ENCODE measurements at places on chromosomes 7 and 10.

- DNase-seq: no peak
Observed at GRCh38 chr7:69906283-69906995, 308.2 kb downstream of the AUTS2 start.

DNA sequence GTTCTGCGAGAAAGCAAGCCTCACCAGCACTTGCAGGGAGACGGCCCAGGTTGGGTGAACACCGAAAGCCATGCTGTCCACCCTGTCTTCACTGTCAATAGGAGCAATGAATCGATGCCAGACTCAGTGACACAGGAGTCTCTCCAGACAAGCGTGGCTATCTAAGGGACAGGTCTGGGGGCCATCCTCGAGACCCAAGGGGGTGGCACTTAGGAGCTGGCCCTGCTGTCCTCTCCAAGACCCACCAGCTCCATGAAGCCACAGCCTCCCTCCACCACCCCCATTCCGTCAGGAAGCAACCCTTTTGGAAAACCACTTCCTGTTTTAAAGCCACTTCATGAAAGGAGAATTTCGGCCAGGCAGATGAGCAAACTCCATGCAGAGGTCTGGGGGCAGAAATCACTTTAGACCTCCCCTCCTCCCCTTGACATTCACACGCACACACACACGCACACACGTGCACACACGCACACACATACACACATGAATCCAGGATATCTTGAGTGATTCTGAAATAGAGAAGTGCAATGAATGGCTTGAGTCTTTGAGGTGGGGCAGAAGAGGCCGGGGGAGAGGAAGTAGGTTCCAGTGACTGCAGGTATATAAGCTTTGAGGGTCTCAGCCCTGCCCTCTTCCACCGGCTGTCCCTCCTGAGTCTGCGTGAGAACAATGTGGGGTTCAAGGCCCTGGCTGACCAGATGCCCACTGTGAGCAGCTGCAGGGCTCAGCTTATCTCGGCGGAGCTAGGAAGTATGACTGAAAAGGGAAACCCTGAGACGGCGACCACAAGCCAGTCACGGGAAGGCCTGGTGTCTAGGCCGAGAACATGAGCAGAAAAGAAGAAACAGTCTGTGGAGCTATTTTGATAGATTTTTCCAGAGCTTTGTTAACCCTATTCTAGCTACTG lies 25.0 kb downstream of the RGS10 start:
- DNase-seq: no peak

DNA sequence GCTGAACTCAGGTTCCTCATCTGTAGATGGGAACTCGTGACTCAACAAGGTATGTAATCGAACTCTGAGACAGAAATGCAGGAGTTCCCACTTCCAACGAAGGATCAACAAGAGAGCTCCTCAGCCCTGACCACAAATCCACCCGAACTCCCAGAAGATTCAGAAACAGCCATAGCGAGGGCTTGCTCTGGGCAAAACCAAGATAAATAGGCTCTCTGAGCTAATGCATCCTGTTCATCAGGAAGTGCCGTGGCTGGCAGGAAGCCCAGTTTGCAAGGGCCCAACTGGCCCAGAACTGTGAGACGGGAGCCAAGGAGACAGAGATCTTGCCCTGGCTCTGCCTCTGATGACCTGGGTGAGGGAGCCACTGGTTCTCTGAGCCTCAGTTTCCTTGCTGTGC lies 141.7 kb upstream of the PFKP start:
- no peak for DNase-seq

DNA sequence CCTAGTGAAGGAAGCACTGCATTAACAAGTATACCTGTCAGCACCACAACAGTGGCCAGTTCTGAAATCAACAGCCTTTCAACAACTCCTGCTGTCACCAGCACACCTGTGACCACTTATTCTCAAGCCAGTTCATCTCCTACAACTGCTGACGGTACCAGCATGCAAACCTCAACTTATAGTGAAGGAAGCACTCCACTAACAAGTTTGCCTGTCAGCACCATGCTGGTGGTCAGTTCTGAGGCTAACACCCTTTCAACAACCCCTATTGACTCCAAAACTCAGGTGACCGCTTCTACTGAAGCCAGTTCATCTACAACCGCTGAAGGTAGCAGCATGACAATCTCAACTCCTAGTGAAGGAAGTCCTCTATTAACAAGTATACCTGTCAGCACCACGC lies 16.1 kb downstream of the MUC17 start:
- DNase-seq: no peak
